ENCODE measurements at places on chromosomes 16 and 17.
A peak's percentile ranks its signal among the peaks of the same experiment; 100 is the strongest.

DNA sequence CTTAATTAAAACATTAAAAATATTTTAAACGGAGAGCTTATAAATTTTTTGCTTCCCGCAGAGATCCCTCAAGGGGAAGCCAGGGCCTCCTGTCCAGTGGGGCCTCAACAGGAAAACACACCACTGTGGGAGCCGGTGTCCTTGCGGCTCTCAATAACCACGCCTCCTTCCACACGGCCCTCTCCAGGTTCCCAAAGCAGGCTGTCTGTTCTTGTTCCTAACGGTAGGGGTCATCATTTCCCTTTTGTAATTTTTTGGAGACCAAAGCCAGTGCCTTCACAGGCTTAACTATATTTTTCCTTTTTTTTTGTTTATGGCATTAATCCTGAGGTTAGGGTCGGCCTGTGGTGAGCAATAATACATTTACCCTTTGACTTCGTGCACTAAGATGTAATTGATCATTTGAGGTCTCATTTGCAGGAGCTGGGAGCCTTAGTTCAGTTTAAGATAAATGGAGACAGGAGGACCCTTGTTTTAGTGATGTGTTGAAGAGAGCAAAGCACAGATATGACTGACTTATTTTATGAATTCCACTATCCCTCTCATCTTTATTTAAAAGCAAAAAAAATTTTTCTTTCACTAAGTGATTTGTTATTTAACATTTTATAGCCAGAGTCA, 77.5 kb upstream of the N4BP1 start:
- peak; percentile 72 for DNase-seq

GRCh38 chr16:87762071-87762571, 3.7 kb downstream of the KLHDC4 start:
- no peak for DNase-seq

DNA sequence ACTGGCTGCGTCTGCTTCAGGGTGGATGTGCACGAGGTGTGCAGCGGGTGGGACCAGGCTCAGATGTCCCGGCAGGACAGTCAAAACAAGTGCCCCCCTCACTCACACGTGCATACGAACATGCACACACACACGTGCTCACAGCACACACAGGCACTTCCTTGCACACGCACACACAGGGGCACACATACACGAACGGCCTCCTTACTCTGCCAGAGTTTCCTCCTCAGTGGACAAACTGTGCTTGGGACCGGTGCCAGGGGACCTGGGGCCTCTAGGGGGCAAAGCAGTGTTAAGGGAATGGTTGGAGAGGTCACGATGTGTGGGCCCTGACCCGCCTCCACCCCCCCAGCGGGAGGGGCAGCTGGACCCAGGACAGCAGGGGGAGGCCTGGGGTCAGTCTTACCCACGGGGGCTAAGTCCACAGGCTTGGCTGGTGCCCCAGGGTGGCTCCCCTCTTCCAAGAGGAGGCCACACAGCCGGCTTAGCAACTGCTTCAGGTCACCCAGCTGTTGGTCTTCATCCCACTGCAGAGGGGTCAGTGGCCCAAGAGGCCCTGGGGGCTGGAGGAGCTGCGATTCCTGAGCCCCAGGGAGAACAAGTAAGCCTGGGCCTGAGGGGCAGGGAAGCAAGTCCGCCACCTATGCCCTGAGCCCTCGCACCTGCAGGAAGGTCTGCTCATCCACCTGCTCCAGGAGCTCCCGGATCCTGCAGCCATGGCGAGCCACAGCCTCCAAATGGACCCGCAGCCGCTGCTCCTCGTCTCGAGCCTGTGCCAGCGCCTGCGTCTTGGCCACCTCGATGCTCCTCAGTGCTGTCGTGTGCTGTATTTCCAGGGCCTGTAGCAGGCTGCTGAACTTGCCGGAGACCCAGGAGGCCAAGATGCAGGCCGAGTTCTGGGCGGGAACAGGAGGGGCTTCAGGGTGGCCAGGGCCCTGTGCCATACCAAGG, 4.9 kb downstream of the TRIM65 start:
- DNase-seq, result no peak

DNA sequence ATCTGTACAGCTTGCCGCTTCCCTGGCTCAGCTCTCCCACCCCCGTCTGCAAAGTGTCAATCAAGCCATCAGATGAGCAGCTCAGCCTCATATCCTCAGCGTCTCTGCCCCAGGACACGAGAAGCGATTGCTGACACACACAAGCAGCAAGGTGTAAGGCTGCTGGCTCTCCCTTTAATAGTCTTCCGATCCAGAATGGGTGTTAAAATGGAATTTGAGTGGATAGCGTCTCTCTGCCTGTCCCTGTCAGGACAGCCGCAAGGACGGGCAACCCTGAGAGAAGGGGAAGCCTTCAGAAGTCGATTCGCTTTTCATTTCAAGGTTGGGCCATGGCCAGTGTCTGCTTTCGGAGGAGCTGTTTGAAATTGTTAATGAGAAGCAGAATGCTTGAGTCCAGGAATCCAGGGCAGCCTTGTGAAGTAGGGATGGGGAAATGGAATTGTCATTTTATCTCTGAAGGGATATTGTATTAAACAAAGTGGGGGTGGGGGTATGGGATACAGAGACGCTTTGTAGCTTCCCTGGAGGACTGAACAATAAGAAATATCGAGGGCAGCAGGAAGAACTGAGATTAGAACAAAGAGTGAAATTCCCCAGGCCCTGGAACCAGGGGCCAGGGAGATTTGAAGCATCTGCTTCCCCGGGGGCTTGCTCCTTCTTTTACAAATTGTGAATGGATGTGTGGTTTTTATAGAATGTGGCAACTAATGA, 4.7 kb upstream of the PIPOX start:
- DNase-seq, result no peak

DNA sequence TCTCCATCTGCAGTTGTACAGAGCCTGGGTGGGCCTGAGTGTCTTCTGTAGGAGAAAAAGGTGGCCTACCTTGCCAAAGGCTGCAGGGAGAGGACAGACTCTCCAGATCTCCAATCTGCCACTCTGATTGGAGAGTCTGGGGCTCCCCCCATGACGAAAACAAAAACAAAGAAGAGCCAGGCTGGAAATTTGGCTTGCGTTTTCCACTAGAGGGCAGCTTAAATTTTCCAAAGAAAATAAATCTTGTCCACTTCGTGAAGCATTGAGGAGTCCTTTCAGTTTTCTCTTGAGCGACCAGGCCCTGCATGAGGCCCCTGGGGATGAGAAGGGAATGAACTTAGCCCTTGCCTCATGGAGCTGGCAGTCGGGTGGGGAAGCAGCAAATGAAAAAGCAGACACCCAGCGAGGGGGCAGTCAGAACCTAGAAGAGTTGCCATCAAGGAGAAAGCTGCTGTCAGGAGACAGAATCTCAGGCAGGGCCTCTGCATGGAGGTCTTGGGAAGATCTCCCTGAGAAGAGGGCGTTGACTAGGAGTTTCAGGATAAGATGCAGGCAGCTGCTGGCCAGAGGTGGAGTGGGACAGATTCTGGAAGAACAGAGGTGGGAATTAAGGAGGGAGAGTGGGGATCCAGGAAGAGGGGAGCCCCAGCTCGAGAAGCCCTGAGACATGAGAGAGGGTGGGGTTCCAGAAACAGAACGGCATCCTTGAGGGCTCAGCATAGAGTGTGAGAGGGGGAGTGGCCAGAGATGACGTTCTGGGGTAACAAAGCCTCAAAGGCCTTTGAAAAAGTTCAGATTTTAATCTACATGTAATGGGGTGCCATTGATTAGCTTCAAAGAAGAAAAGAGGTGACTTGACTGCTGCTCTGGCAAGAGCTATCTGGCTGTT, 8.4 kb upstream of the SHCBP1 start:
- peak; percentile 61 for DNase-seq

DNA sequence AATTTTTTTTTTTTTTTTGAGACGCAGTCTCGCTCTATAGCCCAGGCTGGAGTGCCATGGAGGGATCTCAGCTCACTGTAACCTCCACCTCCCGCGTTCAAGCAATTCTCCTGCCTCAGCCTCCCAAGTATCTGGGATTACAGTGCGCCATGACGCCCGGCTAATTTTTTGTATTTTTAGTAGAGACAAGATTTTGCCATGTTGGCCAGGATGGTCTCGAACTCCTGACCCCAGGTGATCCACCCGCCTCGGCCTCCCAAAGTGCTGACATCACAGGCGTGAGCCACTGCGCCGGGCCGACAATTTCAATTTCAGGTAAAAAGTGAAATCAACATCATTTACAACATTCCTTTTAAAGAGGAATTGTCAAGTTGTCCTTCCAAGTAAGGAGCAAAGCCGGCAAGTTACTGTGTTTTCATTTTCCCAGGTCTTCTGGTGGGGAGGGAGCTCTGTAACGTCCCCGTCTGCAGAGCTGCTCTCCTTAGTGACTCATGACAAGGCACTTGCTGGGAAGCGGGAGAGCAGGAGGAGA, 873 bp downstream of the NPLOC4 start:
- peak; percentile 70 for DNase-seq

- no peak for DNase-seq
These were observed at the start of gene SDR42E1 for GRCh38 chr16:82011199-82011641. Gene SDR42E1, minus strand, starts transcription at chr16:82011470. Its CDS starts 10,612 bp downstream, at chr16:82000858.

GRCh38 chr16:35532576-35532975, 2073.2 kb downstream of the TP53TG3F start:
- DNase-seq, result no peak

- DNase-seq, result peak; percentile 62
These were observed 17.2 kb upstream of the ADGRG1 start for GRCh38 chr16:57611181-57611580.

Measured in iris pigment epithelial cell (primary cell).